ENCODE measurements at places on chromosomes 1 and 21. TPM values are rescaled to one million over a fixed set of nuclear protein-coding genes. Genes with fewer than 3 reads are reported as not detected.

GRCh38 chr1:156641761-156642264 is at the start of gene BCAN:
Gene BCAN, plus strand, starts transcription at chr1:156642117. Its CDS starts 3,938 bp downstream, at chr1:156646055.
- peaks cover 84% of the 10 kb centered on the region for H3K27me3 ChIP-seq
- DNase-seq: peak; percentile 27
- no peaks in the 10 kb centered on the region for H3K36me3 ChIP-seq

DNA sequence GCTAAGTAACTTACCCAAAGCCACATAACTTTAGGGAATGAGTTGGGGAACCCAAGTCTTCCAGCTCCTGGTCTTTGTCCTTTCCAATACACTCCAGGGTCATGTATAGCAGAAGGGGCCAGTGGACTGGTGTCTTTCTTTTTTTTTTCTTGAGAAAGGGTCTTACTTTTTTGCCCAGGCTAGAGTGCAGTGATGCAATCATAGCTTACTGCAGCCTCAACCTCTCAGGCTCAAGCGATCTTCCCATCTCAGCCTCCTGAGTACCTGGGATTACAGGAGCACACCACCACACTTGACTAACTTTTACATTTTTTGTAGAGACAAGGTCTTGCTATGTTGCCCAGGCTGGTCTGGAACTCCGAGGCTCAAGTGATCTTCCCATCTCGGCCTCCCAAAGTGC is 12.2 kb downstream of the NAV1 start:
- peaks cover 9% of the 10 kb centered on the region for H3K4me1 ChIP-seq
- no peak overlapping the region for H3K27ac ChIP-seq
- no peaks in the 10 kb centered on the region for H3K36me3 ChIP-seq

GRCh38 chr1:100517515-100517914 is 20.4 kb upstream of the GPR88 start:
- no peaks in the 10 kb centered on the region for H3K27me3 ChIP-seq
- no peak overlapping the region for H3K27ac ChIP-seq
- H3K4me3 ChIP-seq: no peak overlapping the region

The DENND2D gene
- total RNA-seq: 3.0 TPM

DNA sequence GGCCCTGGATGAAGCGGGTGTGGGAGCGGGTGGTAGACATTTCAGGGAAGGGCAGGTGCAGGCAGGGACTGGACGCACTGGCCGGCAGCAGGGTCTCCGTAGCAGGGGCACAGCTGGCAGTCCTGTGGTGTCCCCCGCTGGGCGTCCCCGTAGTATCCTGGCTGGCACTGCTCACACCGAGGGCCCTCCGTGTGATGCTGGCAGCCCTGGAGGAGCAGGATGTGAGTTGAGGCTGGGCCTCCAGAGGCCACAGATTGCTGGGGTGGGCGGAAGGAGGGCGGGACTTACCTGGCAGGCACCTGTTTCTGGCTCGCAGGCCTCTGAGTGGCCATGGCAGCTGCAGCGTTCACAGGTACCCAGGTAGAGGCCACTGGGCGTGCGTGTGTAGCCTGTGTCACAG is 62.3 kb downstream of the LDLRAD2 start:
- H3K4me1 ChIP-seq: no peaks in the 10 kb centered on the region
- H3K4me3 ChIP-seq: no peak overlapping the region
- no peaks in the 10 kb centered on the region for H3K27me3 ChIP-seq
- H3K36me3 ChIP-seq: peaks cover 18% of the 10 kb centered on the region
- no peak for DNase-seq
